Right renal cortex interstitium (tissue), 3 donors: ENCODE measurements at places on chromosomes 6 and 20. TPM values are rescaled to one million over a fixed set of nuclear protein-coding genes. Genes with fewer than 3 reads are reported as not detected.

GRCh38 chr20:301886-302848 lies 4.8 kb downstream of the ZCCHC3 start:
- no peak for DNase-seq

GRCh38 chr6:158826819-158827501 lies 7.8 kb upstream of the EZR start:
- DNase-seq = no peak

GRCh38 chr6:37684801-37685200 lies 12.9 kb downstream of the MDGA1 start:
- no peak for DNase-seq

GRCh38 chr20:10321138-10321717 lies 102.6 kb downstream of the SNAP25 start:
- no peak for DNase-seq

GRCh38 chr20:3758566-3758965 lies 9.0 kb downstream of the ADISSP start:
- no peak for DNase-seq

GRCh38 chr20:59810449-59811187 lies 122.8 kb downstream of the SYCP2 start:
- no peak for DNase-seq

GRCh38 chr6:16496210-16496609 lies 257.8 kb downstream of the GMPR start:
- no peak for DNase-seq

DNA sequence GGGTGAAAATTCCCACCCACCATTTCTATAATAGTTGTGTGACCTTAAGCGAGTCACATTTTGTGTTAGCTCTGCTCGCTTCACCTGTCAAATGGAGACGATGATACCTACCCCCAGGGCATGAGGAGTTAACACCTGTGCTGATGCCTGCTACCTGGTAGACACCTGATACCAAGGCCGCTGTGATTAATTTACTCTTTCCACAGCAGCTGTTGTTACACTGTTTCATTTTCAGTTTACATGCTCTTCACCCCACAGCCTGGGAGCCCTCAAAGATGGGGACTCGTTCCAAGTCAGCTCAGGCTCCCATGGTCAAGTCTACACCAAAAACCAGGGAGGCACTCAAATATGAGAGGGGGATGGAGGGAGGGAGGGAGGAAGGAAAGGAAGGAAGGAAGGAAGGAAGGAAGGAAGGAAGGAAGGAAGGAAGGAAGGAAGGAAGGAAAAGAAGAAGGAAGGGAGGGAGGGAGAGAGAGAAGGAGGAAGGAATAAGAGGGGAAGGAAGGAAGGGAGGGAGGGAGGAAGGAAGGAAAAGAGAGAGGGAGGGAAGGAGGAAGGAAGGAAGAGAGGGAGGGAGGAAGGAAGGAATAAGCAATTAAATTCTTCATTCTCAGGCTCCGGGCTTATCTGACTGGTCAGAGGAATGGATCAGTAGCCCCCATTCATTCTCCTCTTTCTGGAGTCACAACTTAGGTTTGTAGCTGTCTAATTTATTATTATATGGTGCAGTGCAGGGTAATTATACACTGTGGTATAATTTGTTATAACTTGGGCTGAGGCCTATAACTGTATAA lies 40.9 kb downstream of the PDYN start:
- DNase-seq = no peak

GRCh38 chr6:91462241-91462640 lies 875.4 kb upstream of the MAP3K7 start:
- DNase-seq = no peak

DNA sequence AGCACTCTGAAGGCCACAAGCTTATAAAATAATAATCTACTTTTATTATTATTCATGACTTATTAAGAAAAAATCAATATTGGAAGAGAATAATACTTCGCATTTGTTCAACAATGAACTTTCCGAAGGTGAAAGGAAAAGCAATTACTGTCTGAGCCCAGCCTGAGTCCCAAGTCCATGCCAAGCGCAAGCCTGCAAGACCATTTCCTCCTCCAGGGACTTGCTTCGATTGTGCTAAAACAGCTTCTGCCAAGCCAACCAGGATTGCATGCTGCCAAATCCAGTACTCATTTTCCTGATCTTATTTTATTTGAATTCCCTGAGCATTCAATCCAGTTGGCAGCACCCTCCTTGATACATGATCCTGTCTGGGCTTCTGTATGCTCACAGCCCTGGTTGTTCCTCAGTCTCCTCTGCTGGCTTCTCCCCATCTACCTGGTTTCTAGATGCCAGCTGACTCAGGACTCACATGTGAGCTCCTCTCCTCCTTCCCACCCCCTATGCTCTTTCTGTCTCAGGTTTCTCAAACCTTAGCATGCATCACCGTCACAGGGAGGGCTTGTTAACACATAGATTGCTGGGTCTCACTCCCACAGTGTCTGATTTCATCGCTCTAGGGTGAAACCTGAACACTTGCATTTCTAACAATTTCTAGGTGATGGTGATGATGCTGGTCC lies 55.9 kb upstream of the PSMF1 start:
- DNase-seq = no peak

DNA sequence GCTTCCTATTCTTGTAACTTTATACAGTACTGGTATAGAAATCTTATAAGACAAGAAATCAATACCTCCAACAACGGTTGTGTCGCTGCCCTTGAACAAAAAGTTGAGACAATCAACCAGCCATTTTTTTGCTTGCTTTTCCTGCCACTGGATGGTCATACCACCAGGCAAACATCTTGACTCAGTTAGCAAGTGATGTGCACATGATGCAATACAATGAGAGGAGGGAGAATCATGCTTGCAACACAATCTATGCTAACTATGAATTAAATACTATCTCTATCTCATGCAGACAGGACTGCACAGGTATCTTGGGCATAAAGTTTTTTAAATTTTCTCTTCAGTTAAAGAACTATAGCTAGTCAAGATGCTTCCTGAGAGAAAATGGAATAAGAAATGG lies 877.7 kb upstream of the CITED2 start:
- DNase-seq = no peak

GRCh38 chr6:147131532-147132128 lies 72.6 kb upstream of the STXBP5 start:
- DNase-seq = no peak

DNA sequence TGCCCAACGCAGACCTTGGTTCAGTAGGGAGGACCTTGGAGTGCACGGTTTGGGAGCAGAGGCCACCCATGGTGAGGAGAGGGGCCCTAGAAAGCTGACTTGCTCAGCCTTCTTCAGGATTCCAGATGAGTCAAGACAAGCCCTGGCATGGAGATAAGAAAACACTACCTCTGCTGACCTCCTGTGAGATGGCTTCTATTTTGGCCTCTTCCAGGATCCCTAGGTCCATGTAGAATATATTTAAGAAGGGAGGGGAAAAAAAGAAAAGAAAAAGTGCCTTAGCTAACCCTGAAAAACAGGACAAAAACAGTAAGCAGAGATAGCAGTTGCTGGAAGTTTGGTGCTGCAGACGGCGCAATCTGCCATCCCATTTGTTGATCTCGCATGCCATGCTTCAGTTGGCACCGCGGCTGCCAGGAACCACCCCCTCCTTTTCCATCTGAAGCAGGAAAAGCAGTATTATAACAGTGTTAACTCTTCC lies 100.0 kb downstream of the ARMC2 start:
- DNase-seq = no peak

GRCh38 chr20:36957875-36958667 lies 6.6 kb upstream of the SAMHD1 start:
- no peak for DNase-seq

DNA sequence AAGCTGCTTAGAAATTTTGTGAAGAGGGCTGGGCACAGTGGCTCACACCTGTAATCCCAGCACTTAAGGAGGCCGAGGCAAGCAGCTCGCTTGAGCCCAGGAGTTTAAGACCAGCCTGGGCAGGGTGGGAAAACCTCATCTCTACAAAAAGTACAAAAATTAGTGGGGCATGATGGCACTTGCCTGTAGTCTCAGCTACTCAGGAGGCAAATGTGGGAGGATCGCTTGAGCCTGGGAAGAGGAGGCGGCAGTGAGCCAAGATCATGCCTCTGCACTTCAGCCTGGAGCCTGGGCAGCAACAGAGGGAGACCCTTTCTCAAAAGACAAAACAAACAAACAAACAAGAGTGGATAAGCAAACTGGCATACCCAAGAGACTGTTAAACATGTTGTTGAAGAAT lies 308.3 kb upstream of the ADGRB3 start:
- DNase-seq = no peak

DNA sequence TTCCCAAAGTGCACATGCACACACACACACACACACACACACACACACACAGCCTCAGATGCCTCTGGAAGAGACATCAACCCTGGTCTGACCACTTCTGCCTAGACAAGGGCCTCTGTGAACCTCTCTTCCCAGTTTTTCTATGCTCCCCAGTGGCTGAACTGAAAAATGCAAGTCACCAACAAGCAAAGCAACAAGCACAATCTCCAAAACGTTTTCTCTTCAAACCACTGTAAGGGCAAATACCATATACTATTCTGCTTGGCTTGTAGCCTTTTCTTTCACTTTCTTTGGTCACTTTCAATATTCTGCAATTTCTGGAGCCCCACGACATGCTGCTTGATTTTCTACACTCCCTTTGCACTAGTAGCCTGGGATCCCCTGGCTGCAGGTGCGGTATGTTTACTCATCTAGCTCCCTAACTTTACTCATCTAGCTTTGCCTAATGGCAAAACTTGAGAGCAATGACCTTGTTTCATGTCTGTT lies 121.4 kb upstream of the DST start:
- no peak for DNase-seq

DNA sequence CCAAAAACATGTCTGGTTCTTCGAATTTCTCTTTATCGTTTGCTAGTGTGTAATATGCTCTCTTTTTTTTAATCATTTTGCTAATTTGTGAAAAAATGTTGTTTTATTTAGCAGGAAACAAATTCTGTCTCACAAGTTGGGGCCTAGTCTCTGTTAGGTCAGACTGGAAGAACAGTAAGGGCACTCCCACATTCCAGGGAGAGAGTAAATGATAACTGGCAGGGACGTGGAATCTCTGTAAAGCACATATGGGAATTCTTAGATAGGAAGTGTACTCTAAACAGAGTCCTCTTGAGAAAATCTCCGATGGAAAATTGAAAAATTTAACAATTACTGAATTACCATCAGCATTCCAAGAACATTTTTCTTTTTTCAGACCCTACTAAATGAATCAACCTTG lies 16.4 kb upstream of the CCDC28A start:
- DNase-seq = no peak

- DNase-seq = no peak
Observed at GRCh38 chr6:146679386-146679785, 80.6 kb downstream of the ADGB start.

GRCh38 chr6:112539355-112539754 lies 192.2 kb downstream of the RFPL4B start:
- DNase-seq = no peak

Gene WFDC10B
- polyA plus RNA-seq = not detected

Gene PDE7B
- polyA plus RNA-seq = 8.3 TPM

Gene LGSN
- polyA plus RNA-seq = 0.52 TPM

Gene LKAAEAR1
- polyA plus RNA-seq = not detected

Gene PHACTR3
- polyA plus RNA-seq = 13.2 TPM

Gene RNGTT
- 16.3 TPM for polyA plus RNA-seq

Gene AVP
- polyA plus RNA-seq = not detected

Gene EPB41L1
- polyA plus RNA-seq = 72.0 TPM

Gene BHLHE23
- not detected for polyA plus RNA-seq

Gene TMC2
- polyA plus RNA-seq = 0.10 TPM
